ENCODE measurements at places on chromosomes 16 and 17.
A peak's percentile ranks its signal among the peaks of the same experiment; 100 is the strongest.

- no peak for DNase-seq
Measured at GRCh38 chr16:84643674-84644073, 4.6 kb upstream of the KLHL36 start.

DNA sequence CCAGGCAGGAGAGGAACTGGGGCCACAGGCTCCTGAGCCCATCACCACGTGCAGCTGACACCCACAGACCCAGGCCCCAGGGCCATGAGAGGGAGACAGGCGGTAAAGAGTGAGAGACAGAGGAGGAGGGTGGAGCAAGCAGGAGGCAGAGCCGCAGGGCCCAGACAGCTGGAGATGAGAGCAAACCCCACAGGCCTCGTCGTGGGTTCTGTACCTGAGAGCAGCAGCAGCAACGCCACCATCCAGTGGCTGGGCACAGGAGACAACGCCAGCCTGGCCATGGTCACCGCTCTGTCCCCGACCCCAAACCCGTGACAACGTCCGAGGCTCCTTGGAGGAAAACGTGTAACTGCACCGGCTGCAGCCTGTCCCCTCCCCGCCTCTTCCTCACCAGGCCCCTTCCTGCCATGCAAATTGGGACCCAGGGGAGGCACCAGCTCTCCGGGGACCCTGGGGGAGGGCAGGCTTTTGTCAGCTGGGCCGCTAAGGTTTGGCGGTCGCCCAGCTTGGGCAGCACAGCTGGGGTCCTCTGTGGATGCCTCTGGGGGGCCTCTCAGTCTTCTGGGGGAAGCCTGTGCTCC, at the start of gene CD79B:
Gene CD79B (minus strand): TSS at position 351 of the 581 bp plus-strand sequence. CDS start 70 bp downstream, at position 281.
- DNase-seq, result no peak

GRCh38 chr17:9024497-9024896, 3.2 kb downstream of the NTN1 start:
- no peak for DNase-seq

DNA sequence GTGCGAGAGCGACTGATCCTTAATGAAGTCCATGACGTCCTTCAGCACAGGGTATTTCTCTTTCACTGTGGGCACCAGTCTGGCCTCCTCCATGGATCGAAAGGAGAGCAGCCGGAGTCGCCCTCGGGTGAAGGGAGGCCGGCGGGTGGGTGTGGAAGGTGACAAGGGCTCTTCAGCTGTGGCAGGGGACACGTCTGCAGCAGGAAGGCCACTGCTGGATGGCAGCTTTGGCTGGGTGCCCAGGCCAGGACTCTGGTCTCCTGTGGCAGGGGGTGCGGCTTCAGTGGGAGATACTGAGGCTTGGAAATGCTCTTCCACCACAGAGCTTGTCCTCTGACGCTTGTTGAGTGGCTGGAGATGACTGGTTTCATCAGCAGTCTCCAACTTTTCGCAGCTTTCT, 78.5 kb downstream of the ZZEF1 start:
- no peak for DNase-seq

- DNase-seq, result no peak
Measured at GRCh38 chr16:69818891-69819545, 56.9 kb downstream of the WWP2 start.

DNA sequence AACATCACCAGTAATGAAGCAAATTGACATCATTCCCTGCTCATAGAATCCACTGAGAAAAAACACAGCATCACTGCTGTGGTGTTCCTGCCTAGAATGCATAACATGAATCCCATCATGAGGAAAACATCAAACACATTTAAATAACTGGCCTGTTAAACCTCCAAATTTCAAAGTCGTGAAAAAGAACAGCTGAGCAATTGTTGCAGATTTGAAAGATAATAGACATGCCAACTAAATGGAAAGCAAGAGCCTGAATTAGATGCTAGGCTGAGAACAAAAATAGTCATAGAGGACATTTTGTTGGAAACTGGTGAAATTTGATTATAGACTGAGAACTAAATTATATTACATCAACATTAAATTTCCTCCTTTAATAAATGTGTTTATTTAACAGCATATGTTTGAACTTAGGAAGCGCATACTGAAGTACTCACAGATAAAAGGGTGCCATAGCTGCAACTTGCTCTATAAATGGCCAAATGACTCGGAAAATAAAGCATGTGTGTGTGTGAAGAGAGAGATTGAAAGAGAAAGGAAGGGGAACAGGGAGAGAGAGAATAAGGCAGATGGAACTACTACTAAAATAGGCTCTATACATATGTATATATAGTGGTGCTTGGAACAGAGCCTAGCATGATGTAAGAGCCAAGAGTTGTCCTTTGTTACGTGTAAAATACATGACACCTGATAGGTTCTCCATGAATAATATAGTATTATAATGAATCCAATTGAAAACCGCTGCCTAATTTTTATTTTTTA, 305.0 kb upstream of the MON1B start:
- DNase-seq, result no peak

GRCh38 chr16:35198223-35199199, 1739.1 kb downstream of the TP53TG3F start:
- no peak for DNase-seq

GRCh38 chr16:30096105-30096861, at the start of gene YPEL3:
YPEL3 (minus strand) TSS chr16:30096213; CDS start chr16:30095482, 731 bp downstream.
- peak; percentile 93 for DNase-seq

DNA sequence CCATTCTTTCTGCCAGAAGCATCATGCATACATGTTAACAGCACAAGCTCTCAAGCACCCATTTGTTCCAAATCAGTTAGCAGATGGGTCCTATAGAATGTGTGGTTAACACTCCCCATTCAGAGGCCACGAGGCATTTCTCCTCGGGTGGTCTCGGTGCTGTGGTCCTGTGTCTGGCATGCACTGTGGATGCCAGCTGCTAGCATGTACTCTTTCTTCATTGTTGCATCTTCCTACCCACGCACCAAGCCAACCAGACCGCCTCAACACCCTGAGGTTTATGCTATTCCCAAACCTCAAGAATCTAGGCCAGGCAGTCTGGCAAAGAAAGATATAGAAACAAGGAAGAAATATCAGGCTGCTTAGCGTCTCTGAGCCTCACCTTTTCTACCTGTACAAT, 27.8 kb upstream of the MRTFB start:
- no peak for DNase-seq

GRCh38 chr16:65098916-65099315, 22.9 kb downstream of the CDH11 start:
- no peak for DNase-seq

DNA sequence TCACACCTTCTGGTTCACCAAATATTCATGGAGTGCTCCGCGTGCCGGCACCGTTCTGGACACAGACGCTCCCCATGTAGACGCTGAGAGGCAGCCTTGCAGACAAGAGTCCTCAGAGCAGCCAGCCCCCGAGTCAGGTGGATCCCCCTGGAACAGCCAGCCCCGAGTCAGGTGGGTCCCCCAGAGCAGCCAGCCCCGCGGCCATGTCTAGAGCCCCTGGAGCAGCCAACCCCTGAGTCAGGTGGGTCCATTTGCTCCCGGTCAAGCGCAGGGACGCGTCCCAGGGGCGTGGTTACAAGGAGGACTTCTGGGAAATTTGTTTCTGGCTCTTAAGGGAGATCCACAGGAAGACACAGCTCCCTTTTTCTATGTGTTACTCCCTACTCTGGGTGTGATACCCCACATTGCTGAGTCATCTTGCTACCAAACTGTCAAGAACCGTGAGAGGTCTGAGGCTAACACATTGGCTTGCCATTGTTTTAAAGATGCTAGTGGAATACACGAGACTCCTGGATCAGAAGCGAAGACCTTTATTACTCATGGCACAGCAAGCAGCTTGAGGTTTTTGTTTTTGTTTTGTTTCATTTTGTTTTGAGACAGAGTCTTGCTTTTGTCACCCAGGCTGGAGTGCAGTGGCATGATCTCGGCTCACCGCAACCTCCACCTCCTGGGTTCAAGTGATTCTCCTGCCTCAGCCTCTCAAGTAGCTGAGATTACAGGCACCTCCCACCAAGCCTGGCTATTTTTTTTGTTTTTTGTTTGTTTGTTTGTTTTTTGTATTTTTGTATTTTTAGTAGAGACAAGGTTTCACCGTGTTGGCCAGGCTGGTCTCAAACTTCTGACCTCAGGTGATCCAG, 43.3 kb upstream of the CBFA2T3 start:
- no peak for DNase-seq

- DNase-seq, result peak; percentile 43
Measured at GRCh38 chr16:27378871-27379481, 23.0 kb upstream of the IL21R start.

DNA sequence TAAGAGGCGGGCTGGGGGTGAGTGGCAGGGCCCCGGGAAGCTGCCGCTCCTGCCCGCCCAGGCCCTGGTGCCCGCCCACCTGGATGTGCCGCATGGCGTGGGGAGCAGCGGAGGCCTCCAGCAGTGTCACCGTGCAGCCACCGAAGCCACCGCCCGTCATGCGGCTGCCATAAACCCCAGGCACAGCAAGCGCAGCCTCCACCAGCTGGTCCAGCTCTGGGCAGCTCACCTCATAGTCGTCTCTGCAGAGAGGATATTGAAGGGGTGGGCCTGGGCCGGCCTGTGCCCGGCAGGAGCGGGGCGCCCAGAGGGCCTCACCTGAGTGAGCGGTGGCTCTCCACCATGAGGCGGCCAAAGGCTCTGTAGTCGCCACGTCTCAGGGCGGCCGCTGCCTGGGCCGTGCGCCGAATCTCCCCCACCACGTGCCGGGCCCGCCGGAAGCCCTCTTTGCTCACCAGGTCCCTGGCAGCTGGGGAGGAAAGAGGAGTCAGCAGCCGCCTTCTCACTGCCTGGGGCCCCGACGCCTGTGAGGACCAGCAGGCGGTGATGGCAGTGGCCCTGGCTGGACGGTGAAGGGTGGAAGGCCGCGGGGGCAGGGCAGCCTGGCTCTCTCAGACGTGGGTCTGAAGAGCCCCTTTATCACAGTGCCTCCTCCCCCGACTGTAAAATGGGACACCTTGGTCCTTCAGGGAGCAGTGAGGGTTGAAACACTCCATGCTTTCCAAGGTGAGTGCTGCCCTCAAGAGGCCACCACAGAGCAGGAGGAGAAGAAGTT, 6.7 kb downstream of the GALK1 start:
- DNase-seq, result no peak

- no peak for DNase-seq
Measured at GRCh38 chr17:17929655-17930380, 42.4 kb downstream of the TOM1L2 start.

DNA sequence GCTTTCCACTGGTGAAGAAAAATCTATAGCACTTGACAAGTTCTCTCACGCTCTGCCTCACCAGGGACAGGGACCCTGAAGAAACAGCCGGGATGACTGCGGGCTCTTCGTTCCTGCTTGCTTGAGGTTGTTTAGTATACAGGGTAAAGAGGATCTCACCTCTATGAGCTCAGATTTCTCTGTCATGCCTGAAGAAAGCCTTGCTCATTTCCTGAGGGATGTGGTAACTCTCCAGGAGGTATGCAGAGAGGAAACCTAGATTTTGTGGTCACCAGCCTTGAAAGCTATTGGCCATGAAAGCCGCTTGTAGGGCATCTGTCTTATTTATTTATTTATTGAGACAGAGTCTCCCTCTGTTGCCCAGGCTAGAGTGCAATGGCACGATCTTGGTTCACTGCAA, 23.2 kb downstream of the USP43 start:
- DNase-seq, result no peak

DNA sequence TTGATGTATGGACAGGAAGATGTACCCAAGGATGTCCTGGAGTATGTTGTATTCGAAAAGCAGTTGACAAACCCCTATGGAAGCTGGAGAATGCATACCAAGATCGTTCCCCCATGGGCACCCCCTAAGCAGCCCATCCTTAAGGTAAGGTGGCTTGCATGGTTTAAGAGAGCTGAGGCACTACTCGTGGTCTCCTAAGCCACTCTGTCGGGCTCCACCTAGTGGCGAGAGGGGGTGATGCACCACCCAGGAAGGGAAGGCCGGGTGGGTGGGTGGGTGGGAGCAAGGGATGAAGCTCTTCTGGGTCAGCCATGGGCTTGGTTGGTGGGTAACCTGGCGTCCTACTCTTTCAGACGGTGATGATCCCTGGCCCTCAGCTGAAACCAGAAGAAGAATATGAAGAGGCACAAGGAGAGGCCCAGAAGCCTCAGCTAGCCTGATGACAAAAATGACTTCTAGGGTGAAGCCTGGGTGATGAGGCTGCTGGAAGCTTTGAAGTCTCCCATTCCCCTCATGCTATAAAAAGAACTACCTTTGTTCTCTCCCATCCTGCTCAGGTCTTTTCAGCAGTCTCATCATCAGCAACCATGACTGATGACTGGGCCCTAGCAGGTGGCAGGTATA, 21.5 kb downstream of the GPR179 start:
- DNase-seq, result peak; percentile 26

GRCh38 chr17:32553168-32553567, 66.4 kb downstream of the CDK5R1 start:
- no peak for DNase-seq

- peak; percentile 84 for DNase-seq
Measured at GRCh38 chr16:807347-808084, 7.0 kb upstream of the GNG13 start.

GRCh38 chr17:80029258-80029974, 6.3 kb downstream of the TBC1D16 start:
- DNase-seq, result no peak

DNA sequence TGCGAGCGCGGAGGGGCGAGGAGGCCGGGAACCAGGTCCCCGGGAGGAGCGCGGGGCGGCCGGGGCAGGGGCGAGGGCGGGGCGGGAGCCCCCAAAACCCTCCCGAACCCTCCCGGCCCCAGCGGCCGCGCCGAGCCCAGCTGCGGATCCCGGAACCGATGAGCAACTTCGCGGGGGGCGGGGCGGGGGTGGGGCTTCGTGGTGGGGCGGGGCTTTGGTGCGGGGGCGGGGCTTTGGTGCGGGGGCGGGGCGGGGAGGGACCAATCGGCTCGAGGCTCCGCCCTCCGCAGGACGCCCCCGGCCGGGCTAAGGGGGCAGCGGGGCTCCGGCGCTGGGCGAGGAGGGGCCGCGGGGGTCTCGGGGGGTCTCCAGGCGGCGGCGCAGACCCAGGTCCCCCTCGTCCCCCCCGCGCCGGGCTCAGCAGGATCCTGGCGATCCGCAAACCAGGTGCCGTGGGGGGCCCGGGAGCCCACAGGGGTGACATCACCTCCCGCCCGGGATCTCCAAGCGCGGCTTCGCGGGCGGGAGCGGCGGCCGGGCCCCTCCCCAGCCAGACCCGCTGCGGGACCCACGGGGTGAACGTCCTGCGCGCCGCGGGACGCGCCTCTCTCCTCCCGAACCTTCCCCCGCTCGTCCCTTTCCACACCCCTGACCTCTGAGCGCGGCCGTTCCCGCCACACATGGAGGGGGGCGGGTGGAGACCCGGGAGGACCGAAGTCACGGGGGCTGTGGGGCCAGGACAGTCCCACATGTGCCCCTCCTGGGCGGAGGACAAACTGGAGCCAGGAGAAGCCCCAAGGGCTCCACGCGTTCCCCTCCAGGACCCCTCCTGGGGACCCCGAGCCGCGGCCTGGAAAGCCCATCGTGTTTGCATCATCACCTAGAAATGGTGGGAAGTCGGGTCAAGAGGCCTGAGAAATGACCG, at the start of gene ABR:
Gene ABR (minus strand): TSS at position 164 of the 925 bp plus-strand sequence. CDS start 254 bp downstream, outside the sequence.
- DNase-seq, result no peak
